NCI-H69 (cell line): ENCODE measurements at places on chromosomes 3 and 15.
A peak's percentile ranks its signal among the peaks of the same experiment; 100 is the strongest.

GRCh38 chr3:132488151-132488550, 70.8 kb downstream of the DNAJC13 start:
- no peak for DNase-seq

DNA sequence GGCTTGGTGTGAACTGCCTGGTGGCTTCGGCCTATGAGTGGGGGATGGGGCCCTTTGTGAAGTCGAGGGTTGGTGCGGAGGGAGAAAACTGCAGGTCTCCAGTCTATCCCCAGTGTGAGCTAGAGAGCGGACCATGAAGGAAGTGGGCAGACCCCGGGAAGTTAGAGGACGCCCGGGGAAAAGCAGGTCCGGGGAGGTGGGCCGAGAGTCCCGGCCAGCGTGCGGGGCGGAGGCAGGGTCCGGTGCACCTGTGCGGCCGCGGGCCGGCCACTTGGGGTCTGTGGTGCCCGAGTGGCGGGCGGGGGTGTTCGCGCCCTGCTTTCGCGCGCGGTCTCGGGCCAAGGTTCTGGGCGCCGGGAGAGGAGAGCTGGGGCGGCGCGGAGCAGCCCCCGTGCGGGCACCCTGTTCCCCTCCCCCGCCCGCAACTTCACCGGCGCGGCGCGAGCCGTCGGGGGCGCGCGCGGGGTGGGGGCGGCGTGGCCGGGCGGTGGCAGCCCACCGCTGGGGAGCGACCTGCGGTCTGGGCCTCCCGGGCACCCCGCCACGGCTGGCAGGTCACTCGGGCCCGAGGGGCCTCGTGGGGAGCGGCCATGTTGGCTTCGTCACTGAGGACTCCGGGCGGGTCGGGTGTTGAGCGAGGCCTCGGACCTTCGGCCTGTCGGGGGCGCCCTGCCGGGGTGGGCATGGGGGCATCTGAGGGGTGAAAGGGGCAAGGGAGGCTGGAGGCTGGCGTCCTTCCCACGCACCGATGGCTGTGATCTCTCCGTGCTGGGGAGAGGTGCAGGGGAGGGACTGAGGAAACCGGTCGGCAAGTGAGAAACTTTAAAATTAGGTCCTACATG, 4.8 kb downstream of the UBE2E1 start:
- peak; percentile 65 for DNase-seq

- DNase-seq, result peak; percentile 95
Observed at GRCh38 chr3:34256021-34256420, 457.6 kb downstream of the PDCD6IP start.

DNA sequence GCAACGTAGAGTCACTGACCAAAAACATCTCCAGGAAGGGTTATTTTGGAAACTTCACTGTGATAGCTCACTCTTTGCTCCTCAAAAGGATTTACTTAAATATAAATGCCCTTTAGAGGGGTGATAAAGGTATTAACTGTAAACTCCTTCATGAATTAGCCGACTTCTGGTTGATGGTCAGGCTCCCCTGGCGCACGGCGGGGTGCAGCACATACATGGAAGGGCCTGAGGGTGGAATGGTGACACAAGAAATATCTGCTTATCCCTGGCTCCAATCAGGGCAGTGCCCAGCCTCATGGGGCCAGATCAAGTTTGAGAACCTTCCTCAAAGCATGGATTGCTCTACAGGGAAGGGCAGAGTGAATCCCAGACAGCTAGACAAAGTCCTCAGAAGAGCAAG, 116.5 kb downstream of the IGF2BP2 start:
- peak; percentile 45 for DNase-seq

- no peak for DNase-seq
Observed at GRCh38 chr3:70863049-70863448, 550.6 kb upstream of the MDFIC2 start.

DNA sequence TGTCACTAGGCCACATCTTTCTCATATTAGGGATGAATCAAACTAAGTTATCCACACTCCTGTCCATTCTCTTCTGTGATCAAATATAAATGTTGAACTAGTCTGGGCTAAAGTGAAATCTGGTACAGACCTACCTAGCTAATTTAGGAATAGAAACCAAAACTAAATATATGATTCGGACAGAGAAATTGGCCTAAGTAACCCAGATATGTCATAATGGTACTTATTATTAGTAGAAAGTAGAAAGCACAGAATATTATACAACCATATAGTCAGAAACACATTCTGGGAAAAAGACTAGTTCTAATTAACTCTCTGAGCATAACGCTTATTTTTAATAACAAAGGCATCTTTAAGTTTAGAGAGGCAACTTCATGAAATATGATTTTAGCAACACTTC, 389.0 kb downstream of the LSAMP start:
- no peak for DNase-seq

DNA sequence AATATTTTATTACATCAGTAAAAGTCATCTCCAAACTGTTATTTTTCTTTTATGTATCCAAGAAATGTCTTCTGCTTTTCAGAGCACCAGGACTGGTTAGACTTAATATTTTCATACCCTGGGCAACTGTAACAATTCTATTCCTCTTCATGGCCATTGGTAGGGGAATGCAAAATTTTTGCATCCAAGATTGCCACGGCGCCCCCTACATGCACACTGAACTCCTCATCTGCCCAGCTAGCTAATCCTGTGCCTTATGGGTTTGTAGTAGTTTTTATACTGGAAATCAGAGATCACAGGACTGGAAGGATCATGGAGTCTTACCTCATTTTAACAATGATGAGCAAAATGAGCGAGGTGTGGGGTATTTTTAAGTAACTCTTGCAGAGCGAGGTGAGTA, 74.2 kb downstream of the CRTC3 start:
- no peak for DNase-seq

GRCh38 chr15:59918994-59919951, 84.8 kb upstream of the FOXB1 start:
- no peak for DNase-seq

GRCh38 chr3:174216946-174217718, 642.0 kb upstream of the NAALADL2 start:
- no peak for DNase-seq

DNA sequence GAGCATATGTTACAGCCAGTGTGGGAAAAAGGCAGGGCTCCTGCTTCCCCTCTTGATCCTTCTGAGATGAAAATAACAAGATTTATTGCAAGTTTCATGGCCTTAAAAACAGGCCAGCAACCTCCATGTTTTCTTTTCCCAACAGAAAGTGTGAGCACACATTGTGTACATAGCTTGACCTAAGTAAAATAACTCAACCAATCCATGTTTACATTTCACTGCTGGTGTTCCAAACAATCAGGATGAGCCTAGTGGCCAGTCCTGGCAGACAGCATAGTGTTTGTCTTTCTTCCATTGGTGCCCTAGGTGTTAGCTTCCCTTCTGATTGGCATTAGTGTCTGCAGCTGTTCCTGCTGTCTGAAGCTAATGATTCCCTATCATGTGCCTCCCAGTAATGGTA, 847.7 kb downstream of the EPHA3 start:
- peak; percentile 88 for DNase-seq

- no peak for DNase-seq
Observed at GRCh38 chr3:143884861-143885260, 36.6 kb upstream of the SLC9A9 start.

- no peak for DNase-seq
Observed at GRCh38 chr15:50890751-50891150, 17.7 kb upstream of the AP4E1 start.

DNA sequence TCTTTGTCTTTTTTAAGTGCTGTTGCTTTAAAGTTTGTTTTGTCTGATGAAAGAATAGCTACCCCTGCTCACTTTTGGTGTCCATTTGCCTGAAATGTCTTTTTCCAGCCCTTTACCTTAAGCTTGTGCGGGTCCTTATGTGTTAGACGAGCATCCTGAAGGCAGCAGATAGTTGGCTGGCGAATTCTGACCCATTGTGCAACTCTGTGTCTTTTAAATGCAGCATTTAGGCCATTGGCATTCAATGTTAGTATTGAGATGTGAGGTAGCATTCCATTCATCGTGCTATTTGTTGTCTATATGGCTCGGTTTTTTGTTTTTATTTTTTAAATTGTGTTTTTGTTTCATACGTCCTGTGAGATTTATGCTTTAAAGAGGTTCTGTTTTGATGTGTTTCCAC, 55.0 kb downstream of the ZDHHC19 start:
- no peak for DNase-seq

DNA sequence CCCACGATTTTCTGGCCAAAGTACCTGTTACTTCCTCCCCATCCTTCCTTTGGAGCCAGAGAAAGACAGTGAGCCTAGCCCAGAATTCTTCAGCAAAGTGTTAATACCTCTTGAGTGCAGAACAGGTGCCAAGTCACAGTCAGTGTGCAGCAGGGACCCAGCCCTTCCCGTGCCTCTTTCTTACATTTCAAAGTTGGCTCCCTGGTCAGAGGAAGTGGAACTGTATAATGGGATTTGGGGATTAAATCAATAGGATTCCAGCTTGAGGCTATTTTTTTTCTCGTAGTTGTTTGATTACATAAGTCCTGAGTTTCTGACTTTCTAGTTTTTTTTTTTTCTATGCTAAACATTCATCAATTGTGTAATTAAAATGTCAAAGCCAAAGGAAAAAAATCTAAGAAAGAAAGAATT, 52.6 kb upstream of the ABHD10 start:
- peak; percentile 57 for DNase-seq

DNA sequence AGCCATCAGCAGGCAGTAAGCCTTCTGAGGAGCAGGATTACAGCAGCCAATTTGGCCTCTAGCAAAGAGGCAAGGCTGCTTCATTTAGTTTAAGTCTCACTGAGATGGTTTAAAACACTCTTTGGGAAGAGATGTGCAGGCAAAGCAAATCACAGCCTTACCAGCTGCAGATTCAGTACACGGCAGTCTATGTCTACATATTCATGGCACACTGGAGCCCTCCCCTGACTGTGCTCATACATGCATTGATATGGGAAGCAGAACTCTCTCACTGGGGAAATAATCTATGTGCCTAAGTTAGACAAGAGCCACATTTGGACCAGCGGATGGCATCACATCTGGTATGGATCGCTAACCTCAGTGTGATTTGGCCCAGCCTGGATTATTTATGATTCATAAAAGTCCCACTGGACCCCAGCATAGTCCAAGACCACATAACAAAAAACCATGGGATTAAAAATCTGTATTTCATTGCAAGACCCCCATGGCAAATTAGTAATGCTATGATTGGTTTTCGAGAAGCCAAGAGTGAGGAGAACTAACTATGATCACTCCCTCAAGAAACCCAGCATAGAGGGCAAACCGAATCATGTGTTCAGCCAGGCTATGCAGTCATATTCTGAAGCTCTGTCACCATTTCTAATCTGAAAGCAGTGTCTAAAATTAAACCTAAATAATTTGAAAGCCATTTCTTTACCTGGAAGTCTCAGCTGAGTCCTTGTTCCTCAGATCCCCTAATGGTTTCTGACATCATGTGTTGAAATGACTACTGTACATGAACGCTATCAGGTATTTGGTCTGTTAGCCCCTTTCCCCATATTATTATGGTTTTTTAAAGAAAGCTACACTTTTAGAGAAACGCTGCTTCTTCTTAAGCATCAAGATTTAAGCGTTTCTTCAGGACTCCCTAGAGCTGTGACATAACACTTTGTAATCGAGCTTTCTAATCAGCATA, 1.2 kb downstream of the PRICKLE2 start:
- DNase-seq, result no peak

- DNase-seq, result no peak
Observed at GRCh38 chr3:58388550-58389091, 45.0 kb downstream of the PDHB start.

DNA sequence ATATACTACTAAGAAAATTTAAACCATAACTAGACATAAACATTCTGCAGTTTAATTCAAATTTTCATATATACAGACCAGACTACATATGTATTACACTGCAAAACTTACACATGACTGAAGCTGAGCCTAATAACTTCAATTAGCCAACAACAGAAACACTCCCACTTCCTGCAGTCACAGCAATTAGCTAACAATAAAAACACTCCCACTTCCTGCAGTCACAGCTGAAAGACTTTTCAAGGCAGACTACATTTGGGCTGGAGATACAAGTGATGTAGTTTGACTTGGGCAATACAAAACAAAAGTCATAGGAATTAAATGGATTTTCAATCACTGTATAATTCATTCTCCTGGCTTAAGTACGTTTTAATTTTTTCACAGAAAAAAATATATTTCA, 10.3 kb downstream of the TM2D3 start:
- peak; percentile 84 for DNase-seq

GRCh38 chr3:41845826-41846225, 116.1 kb downstream of the ULK4 start:
- DNase-seq, result no peak

GRCh38 chr3:55272031-55272645, 215.0 kb downstream of the WNT5A start:
- DNase-seq, result no peak

DNA sequence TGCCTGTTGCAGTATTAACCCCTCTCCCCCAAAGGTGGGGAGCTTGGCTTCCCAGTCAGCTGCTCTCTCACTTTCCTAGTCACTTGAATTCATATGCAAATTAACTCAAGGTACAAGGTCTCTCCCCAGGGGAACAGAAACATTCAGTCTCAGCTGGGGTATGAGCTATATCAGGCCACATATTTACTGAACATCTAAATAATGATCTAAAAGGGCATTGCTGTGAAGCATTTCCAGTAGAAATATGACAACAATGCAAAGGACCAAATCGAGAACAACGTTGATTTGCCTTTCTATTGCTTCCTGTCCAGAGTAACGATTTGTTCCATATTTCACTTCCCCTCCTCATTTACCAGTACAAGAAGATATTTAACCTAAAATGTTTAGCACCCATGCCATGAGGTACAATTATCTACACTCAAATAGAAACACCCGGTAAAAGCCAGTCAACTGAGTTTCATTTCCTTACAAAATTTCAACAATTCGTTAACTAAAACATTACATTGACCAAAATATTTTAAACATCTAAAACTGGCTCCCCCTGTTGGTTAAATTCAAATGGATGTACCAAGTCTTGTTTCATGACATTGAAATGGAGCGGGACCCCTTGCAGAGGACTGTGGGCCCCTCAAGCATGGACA, 36.5 kb upstream of the KLHL6 start:
- DNase-seq, result peak; percentile 8

- DNase-seq, result no peak
Observed at GRCh38 chr3:27323087-27323570, 46.1 kb downstream of the NEK10 start.

- no peak for DNase-seq
Observed at GRCh38 chr3:151800431-151800830, 13.5 kb upstream of the AADAC start.

DNA sequence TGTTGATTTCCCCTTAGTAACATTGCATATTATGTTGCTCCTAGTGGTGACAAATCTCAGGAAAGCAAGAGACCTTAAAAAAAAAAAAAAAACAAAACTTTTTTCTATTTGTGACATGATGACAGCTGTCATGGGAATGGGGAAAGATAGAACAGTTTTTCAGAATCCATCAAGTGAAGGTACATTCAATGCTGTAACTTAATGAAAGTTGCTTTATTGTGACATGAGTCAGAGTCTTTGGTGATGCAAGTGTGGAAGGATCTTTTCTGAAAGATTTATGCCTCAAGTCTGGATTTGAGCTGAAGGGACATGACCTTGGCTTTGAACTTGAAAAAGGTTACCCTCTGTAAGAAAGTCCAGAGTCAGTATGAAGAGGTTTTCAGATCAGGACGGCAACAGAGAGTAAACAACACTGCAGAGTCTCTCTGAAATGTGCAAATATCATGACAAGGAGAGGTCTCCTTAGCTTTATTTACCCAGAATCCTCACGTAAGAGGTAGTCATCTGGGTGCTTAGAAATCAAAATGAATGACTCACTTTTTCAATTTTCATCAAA, 424.7 kb downstream of the CNTN4 start:
- DNase-seq, result no peak
